ENCODE measurements at places on chromosomes 1 and 21.

DNA sequence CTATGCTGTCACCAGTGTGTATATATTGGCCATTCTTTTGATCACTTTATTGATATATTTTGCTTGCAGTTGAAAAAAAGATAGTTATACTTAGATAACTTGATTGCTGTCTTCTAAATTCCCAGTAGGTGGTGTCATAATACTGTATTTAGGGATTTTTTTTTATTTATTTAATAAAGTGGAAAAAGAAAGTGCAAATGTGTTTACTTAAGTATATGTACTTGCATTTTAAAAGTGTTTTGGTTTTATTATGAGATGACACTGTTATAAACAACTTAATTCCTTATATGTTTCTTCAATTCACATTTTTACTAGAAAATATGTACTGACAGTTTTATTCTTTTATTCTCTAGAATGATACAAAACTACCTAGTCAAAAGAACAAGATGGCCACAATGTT, 164.8 kb downstream of the USP25 start:
- DNase-seq, result no peak

DNA sequence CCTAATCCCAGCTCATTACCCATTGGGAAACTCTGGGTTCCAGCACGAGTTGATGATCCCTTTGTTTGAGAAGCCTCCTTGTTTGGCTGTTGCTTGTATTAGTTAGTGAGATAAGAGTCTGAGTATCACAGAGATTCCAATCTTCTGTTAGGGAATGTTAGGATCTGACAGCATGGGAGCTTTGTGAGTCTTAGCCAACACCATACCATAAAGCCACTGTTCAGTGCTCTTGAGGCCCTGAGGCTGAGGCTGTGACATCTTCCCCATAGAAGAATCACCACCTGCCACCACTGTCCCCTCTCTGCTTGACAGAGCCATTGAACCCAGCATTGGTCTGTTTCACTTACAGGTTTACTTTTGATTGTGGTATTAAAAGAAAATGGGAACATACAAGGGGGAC, 29.3 kb upstream of the NFASC start:
- DNase-seq, result no peak

DNA sequence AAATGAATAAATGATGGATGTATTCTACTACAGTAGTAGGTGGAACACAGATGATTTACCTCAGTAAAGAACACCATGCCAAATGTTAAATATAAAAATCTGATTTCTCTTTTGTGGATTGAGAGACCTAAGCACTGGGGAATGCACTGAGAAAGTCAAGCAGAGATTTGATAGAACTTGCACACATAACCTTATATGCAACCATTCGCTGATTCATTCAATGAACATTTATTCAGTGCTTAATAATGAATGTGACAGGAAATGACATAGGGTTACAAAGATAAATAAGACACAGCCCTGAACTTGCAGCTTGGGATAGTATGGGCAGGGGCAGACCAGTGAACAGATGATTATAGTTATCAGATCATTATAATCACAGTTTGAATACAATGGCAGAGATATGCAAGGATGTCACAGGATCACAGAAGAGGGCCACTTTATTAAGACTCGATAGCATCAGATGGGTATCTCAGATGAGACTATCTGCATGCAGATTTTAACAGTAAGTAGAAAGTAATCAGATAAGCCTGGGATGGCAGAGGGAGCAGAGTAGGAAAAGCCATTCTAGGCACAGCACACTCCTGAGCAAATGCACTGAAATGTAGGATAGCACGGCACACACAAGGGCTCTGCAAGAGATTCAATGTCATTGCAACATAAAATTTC, 169.4 kb downstream of the ASTN1 start:
- no peak for DNase-seq

DNA sequence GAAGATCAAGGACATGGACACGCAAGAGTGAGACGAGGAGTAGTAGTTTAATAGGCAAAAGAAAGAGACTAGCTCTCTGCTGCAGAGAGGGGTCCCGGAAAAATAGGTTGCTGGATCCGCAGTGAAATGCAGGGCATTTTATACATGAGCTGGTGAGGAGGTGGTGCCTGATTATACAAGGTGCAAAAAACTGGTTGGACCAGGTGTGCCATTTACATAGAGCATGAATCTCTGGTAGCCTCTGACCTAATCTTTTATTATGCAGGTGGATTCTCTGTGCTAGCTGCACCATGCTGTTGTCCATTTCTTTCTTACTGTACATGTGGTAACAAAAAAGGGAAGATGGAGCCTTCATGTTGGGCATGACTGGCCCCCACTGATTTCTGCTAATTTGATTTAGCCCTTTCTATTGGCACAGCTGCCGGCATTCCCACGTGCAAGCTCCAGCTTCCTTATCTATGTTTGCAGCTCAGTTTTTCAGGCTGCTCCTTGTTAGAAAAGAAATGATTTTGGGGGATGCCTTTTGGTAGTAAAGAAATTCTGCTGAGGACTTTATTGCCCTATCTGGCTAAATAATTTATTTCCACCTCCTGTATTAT, 548.1 kb downstream of the BRINP3 start:
- no peak for DNase-seq

DNA sequence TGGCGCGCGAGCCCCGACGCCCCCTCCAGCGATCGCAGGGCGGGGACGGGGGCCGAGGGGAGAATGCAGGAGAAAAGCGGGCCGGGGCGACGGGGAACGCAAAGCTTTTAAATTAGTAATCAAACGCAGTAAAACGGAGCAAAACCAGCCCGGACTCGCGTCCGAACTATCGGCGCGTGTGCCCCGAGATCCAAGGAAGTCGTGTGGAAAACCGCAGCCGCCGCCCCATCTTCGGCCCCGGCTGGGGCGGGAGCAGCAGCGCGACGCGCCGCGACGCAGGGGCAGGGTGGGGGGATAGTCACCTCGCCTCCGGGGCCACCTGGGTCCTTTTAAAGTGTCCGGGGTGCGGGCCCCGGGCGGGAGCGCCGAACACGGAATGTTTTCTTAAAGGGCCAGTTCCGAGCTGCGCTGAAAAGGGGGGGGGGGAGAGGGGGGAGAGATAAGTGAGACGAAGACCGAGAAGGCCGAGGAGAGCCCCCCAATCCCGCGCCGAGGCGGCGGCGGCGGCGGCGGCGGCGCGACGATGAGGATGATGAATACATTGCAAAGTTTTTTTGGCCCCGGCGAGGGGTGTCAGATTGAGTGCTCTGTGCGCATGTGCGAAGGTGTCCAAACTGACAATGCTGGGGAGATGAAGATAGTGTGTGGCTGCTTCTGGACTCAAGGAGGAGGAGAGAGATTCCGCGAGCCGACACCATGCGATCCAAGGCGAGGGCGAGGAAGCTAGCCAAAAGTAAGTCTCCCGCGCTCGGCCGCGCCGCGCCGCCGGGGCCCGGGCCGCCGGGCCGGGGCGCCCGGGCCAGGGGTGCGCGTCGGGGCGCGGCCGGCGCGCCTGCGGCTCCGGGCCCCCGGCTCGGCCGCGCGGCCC, at the start of gene PRDM16:
PRDM16 (plus strand) TSS at position 640 of the 868 bp plus-strand sequence; CDS start at position 697, 57 bp downstream.
- no peak for DNase-seq

GRCh38 chr1:26034504-26035202, 11.3 kb downstream of the SLC30A2 start:
- DNase-seq, result no peak

DNA sequence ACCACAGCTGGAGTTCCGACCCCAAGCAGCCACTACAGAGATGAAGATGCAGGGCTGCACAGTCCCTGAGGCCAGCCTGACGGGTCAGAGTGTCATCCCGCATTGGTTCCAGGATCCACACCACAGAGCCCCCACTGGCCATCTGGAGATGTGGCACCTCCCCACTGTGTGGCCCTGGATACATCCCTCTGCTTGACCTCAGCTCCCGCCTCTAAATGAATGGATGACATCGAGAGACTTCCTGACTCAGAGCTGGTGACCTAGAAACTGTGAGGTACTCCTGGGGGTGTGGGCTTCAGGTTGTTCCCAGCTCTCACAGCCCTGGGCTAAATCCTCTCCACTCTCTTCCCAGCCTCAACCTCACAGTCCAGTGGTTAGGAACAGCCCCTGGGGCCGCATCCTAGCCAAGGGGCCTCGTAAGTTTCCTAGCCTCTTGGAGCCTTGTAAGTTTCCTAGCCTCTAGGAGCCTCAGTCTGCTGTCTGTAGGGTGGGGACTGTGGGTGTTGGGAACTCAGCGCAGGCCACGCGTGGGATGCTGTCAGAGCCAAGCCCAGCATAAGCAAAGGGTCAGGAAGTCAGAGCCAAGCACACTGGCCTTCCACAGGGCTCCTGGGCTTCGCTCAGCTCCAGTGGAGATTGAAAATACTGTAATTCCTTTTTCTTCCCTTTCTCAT, 87.5 kb upstream of the RUNX3 start:
- no peak for DNase-seq

GRCh38 chr1:110672753-110673108, 2.0 kb downstream of the KCNA3 start:
- DNase-seq, result no peak

GRCh38 chr1:153356392-153357075, 1.1 kb upstream of the S100A9 start:
- no peak for DNase-seq

GRCh38 chr21:18493422-18493821, 89.8 kb upstream of the TMPRSS15 start:
- DNase-seq, result no peak

DNA sequence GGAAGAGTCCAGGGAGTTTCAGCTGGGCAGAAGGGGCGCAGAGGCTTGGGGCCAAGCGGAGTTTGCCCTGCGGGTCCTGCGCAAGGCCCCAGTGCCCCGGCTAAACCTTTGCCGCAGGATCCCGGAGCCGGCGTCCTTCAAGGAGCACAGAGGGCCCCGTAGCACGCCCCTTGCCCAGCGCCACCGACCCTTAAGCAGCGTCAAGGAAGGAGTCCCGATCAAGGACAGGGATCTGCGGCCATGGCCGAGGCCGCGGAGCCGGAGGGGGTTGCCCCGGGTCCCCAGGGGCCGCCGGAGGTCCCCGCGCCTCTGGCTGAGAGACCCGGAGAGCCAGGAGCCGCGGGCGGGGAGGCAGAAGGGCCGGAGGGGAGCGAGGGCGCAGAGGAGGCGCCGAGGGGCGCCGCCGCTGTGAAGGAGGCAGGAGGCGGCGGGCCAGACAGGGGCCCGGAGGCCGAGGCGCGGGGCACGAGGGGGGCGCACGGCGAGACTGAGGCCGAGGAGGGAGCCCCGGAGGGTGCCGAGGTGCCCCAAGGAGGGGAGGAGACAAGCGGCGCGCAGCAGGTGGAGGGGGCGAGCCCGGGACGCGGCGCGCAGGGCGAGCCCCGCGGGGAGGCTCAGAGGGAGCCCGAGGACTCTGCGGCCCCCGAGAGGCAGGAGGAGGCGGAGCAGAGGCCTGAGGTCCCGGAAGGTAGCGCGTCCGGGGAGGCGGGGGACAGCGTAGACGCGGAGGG, 520 bp downstream of the CLIC6 start:
- no peak for DNase-seq
